ENCODE measurements at places on chromosomes 12 and 14. TPM values are rescaled to one million over a fixed set of nuclear protein-coding genes. Genes with fewer than 3 reads are reported as not detected.

DNA sequence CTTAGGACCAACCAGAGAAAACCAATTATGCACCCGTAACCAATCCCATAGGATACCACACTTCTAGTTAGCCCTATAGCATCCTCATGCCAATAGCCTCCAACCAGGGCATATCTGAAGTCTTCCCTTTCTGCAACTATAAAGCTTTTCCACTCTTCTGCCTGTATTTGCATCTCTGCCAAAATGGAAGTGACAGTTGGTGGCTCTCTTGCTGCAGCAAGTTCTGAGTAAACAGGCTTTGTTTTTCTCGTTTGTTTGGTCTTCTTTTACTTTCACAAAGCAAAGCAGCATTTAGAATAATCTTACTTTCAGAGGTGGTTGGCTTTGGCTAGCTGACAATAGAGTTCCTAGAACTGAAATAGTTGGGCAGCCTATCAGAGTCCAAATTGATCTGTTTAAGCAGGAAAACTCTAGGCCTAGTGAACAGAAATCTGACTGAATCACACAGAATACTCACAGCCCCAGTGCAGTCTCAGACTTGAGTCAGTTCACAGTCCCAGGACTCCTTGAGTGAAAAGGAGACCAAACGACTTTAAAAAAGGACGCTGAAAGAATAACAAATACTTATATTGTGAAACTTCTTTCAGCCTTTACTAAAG lies 1029.7 kb upstream of the LRFN5 start:
- no peak overlapping the region for H3K27ac ChIP-seq
- no peaks in the 10 kb centered on the region for H3K4me1 ChIP-seq
- DNase-seq, result no peak
- H3K36me3 ChIP-seq, result no peaks in the 10 kb centered on the region

TEP1 gene
- 19.6 TPM for polyA plus RNA-seq

DNA sequence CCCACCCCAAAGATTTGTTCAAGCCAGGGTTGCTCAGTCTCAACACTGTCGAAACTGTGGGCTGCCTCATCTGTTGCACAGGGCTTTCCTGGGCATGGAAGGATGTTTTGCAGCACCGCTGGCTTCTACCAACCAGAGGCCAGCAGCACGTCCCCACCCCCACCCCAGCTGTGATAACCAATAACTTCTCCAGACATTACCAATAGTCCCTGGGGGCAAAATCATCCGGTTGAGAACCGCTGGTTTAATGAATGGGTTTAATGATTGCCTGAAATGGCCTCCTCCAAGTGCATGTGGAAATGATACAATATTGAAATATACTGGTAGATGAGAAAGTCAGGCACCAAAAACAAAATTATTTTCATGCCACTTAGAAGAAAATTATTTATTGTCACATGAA lies 44.5 kb downstream of the RIMBP2 start:
- no peaks in the 10 kb centered on the region for H3K36me3 ChIP-seq
- H3K4me1 ChIP-seq, result no peaks in the 10 kb centered on the region
- H3K4me3 ChIP-seq, result no peak overlapping the region
- no peaks in the 10 kb centered on the region for H3K27me3 ChIP-seq
- no peak overlapping the region for H3K27ac ChIP-seq
- no peak for DNase-seq

LTBP2 gene
- polyA plus RNA-seq, result 208 TPM

DNA sequence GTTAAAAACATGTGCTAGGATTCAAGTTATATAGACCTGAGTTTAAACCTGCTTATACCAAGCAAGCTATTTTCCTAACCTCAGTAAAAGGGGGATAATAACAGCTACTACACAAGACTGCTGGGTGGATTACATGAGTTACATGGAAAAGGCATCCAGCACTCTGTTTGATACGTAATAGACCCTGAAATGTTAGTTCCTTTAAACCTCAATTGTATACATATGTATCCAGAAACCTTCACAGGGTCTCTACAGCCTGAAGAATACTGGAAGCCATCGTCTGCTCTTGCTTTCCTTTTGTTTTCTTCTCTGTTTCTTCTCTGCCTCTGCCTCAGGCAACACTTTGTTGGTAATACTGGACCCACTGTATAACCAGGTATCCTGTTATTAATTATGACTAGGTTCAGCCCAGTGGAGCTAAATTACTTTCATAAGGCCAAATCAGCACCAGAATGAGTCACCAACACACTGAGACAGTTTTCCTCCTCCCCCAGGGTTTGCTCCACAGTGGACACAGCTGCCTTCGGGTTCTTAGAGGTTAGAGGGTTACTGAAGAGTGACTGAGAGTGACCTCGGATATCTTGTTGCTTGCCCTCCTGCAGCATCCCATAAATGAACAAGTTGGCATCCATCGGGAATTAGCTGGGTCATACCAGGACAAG lies 127.1 kb downstream of the CAPZA3 start:
- no peaks in the 10 kb centered on the region for H3K27me3 ChIP-seq
- no peaks in the 10 kb centered on the region for H3K4me1 ChIP-seq
- H3K27ac ChIP-seq, result no peak overlapping the region
- no peaks in the 10 kb centered on the region for H3K36me3 ChIP-seq
- no peak for DNase-seq
- no peak overlapping the region for H3K4me3 ChIP-seq

DNA sequence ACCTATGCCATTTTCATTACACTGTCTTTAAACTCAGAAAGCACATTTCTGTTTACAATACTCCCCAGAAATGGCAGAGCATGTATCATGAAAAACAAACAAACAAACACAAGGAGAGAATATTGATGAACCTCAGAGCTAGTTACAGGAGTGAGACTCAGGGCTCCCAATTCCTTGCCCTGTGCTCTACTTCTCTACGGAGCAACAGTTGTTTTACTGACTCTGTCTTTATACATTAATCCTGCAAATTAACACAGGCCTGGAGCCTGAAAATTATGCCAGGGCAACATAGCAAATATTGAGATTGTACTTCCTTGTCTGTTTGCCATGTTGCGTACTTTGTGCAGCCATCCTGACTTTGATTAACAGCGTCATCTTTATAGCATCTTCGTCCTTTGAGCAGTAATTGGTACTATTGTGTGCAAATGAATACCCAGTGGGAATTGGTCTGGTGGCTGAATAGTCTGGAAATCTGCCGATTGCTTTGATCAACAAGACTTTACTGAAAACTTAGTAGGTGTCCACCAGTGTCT lies 15.2 kb upstream of the AKAP6 start:
- no peak overlapping the region for H3K4me3 ChIP-seq
- H3K4me1 ChIP-seq, result no peaks in the 10 kb centered on the region
- no peaks in the 10 kb centered on the region for H3K36me3 ChIP-seq
- no peaks in the 10 kb centered on the region for H3K27me3 ChIP-seq
- no peak for DNase-seq
- H3K27ac ChIP-seq, result no peak overlapping the region

KRT3 gene
- polyA plus RNA-seq, result not detected

- H3K27ac ChIP-seq, result no peak overlapping the region
- no peak for DNase-seq
- no peak overlapping the region for H3K4me3 ChIP-seq
- H3K27me3 ChIP-seq, result no peaks in the 10 kb centered on the region
- no peaks in the 10 kb centered on the region for H3K36me3 ChIP-seq
These were observed 153.4 kb downstream of the BRMS1L start for GRCh38 chr14:35979531-35979930.

DNA sequence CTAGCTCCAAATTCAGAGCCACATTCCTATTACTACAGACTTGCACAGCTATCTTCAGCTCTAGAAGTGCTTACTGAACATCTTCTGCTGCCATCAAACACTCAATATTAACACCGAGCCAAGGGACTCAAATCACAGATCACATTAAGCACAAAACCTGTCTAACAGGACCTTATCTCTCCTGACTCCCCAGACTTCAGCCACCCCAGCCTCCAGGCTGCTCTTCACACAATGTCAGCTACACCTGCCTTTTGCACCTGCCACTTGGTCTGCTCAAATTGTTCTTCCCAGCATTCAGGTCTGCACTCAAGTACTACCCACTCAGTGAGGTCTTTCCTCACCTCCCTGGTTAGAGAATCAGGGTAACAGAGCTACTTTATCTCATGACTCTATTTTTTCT lies 57.1 kb downstream of the GALC start:
- no peaks in the 10 kb centered on the region for H3K27me3 ChIP-seq
- H3K4me3 ChIP-seq, result no peak overlapping the region

DNA sequence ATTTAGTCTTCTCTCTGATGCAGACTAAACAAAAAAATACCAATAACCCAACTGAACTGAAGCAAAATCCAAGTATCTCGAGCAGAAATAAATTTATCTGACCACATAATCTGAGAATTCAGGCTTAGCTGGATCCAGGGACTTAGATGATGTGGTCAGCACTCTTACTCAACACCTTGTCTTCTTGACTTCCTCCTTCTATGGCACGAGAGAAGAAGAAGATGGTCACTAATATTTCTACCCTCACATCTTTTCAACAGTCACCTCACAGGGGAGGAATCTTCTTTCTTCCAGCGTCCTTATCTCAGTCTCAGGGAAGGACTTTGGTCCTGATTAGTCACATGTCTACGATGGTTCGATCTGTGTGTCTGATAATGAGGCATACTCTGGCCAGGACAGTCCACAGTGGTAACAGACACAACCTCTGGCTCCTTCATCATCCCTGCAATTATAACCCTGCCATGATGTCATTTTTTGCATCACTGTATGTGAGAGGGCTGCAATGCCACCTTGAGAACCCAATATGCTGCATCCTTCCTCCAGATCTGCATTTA lies 15.8 kb downstream of the RGS6 start:
- no peaks in the 10 kb centered on the region for H3K4me1 ChIP-seq
- H3K4me3 ChIP-seq, result no peak overlapping the region
- no peak for DNase-seq

HCAR1 gene
- polyA plus RNA-seq, result 0.02 TPM

DNA sequence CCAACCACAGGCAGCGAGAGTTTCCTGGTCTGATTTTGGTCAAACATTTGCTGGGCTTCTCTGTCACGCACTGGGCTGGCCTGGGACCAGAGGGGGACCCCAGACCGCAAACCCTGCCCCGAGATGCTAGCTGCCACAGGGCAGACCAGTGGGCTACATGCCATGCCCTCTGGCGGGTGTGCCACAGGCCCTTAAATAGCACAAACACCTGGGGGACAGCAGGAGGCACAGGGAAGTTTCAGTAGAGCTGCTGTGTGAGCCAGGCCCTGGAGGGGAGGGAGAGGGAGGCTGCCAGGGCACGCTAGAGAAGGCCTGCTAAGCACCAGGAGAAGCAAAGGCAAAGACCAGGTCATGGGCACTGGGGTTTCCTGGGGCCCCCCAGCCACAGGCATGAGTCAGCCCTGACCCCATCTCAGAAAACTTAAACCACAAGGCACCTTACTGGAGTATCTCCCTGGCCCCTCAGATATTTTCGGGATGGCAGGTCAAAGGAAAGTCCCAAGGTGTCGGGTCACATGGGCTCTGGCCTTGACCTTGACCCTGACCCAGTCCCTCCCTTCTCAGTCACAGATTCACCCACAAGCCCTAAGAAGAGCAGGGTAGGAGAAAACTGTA lies 29.2 kb downstream of the ITPK1 start:
- H3K4me3 ChIP-seq, result no peak overlapping the region
- no peaks in the 10 kb centered on the region for H3K27me3 ChIP-seq
- H3K4me1 ChIP-seq, result no peaks in the 10 kb centered on the region
- DNase-seq, result no peak
- H3K27ac ChIP-seq, result no peak overlapping the region

EEA1 gene
- polyA plus RNA-seq, result 1.9 TPM

DNA sequence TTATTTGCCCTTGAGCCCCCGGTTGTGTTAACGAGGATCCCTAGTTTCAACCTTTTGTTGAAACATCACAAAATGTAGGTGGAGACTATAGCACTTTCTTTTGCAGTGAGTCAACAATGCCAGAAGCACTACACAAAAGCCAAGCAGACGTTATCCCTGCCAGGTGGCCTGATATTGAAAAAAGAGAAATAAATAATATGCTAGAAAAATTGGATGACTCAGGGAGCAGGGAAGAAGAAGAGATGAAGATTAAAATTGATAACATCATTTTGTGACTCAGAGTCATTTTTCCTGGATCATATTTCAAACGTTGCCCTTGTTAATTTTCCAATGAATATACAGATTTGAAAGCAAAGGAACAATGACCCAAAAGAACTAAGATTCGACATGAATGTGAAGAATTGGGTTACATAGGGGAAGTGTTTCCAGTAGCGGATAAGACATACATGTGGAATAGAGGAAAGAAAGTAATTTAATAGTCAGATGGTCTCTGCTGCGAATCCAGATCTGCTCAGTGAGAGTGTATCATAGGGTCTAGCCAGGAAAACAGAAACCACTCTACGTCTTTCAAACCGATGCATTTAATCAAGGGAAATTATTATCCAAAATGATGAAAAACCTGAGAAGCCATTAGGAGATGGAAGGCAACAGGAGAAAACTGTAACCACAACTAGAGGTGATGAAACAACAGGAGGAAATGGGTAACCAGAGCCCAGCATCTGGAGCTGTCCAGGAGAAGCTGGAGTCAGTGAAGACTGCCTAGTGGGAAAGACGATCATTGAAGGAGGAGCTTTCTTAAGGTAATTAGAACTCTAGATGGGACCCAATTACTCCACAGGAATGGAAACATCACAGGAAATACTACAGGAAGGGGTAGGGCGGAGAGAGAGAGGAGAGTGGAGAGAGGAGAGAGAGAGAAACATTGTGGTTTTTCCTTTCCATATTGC lies 57.9 kb downstream of the RERG start:
- H3K36me3 ChIP-seq, result no peaks in the 10 kb centered on the region
- H3K4me3 ChIP-seq, result no peak overlapping the region
- H3K27ac ChIP-seq, result no peak overlapping the region

- no peak overlapping the region for H3K4me3 ChIP-seq
- H3K4me1 ChIP-seq, result peaks cover 27% of the 10 kb centered on the region
- H3K36me3 ChIP-seq, result no peaks in the 10 kb centered on the region
- H3K27ac ChIP-seq, result no peak overlapping the region
- no peak for DNase-seq
These were observed 1.4 kb upstream of the RFLNA start for GRCh38 chr12:124293286-124294003.

MRPL42 gene
- 38.5 TPM for polyA plus RNA-seq

DNA sequence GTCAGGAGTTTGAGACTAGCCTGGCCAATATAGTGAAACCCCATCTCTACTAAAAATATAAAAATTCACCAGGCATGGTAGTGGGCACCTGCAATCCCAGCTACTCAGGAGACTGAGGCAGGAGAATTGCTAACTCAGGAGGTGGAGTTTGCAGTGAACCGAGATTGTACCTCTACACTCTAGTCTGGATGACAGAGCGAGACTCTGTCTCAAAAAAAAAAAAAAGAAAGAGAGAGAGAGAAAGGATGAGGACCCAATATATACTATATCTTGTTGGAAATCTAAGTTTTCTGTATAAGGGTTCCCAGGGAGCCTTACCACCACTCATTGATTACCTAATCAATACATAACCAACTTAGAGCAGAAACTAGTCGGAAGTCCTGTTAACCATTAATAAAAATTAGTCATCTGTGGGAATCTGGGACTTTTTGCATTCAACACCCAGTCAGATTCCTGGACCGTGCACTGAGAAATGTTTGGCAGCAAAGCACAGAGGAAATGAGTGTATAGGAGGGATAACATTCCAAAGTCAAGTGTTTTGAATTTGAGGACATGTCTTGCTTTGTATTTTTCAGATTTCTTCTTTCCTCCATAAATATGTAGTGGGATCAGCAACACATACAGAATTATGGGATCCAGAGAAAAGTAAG lies 44.8 kb upstream of the NR2C1 start:
- H3K36me3 ChIP-seq, result no peaks in the 10 kb centered on the region
- H3K27ac ChIP-seq, result peak overlapping the region; percentile 88

TAS2R10 gene
- polyA plus RNA-seq, result 0.11 TPM

Measured in endothelial cell of umbilical vein (primary cell).